T-helper 17 cell (primary cell): ENCODE measurements at places on chromosomes 16 and 17.

- H3K27ac ChIP-seq = no peak overlapping the region
- H3K4me3 ChIP-seq = no peak overlapping the region
These were observed 224.0 kb upstream of the TNRC6C start for GRCh38 chr17:77734371-77735080.

DNA sequence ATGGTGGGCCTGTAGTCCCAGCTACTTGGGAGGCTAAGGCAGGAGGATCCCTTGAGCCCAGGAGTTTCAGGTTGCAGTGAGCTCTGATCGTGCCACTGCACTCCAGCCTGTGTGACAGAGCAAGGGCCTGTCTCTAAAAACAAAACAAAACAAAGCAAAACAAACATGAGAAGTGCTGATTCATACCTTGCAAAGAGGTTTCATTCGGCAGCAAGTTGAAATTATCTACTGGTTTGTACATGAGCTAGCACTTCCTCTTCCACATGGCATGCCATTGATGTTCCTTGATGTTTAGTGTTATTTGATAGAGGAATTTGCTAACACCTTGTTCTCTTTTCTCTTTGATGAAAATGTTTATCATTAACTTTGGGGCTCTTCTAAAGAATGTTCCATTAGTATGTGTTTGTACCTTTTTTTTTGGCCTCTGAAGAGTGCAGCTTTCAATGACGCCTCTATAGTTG lies 50.6 kb downstream of the SPECC1 start:
- H3K4me3 ChIP-seq = no peak overlapping the region
- H3K27me3 ChIP-seq = peaks cover 27% of the 10 kb centered on the region
- no peak overlapping the region for H3K27ac ChIP-seq
- H3K4me1 ChIP-seq = peaks cover 9% of the 10 kb centered on the region
- no peak for DNase-seq

- peaks cover 30% of the 10 kb centered on the region for H3K4me1 ChIP-seq
- no peak overlapping the region for H3K27ac ChIP-seq
- H3K36me3 ChIP-seq = no peaks in the 10 kb centered on the region
- no peak overlapping the region for H3K4me3 ChIP-seq
- no peaks in the 10 kb centered on the region for H3K27me3 ChIP-seq
These were observed 17.3 kb downstream of the ATP6V0D1 start for GRCh38 chr16:67463691-67464090.

- no peak overlapping the region for H3K4me3 ChIP-seq
- H3K4me1 ChIP-seq = no peaks in the 10 kb centered on the region
- H3K27me3 ChIP-seq = no peaks in the 10 kb centered on the region
- H3K36me3 ChIP-seq = no peaks in the 10 kb centered on the region
These were observed 13.8 kb downstream of the CASKIN2 start for GRCh38 chr17:75501378-75502071.

DNA sequence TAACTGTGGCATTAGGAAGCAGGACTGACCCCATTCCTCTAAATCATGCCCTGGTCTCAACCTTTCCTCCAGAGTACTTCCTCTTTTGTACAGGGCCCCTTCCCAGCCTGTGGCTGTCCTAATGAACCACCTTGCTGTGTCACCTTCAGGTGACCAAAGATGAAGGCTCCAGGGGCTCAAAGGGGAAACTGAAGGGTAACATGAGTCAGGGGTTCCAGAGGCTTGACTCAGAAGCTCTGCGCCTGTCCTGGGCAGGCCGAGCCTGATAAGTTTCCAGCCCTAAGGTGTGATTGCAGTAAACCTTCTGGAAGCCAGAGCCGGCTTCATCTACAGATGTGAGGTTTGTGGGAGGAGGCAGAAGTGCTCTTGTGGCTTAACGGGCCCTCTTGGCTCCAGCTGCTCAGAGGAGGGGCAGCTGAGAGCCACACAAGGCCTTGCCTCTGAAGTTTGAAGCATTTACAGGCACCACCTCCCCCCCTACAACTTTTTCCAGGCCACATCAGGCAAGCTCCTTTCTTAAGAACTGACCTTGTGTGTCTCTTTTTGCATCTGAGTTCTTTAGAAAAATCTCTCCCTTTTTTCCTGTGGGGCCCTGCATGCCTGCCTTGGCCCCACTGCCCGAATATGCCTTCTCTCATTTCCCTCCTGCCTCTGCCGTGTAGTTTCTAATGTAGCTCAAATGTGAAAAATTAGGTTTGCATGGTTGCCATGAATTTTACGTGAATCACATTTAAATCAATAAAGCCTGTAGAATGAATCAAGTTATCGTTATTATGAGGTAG lies 149.9 kb downstream of the CLEC16A start:
- peak overlapping the region; percentile 96 for H3K27ac ChIP-seq
- H3K4me3 ChIP-seq = peak overlapping the region; percentile 77
- no peaks in the 10 kb centered on the region for H3K27me3 ChIP-seq
- peaks cover 26% of the 10 kb centered on the region for H3K4me1 ChIP-seq
- no peak for DNase-seq

- no peaks in the 10 kb centered on the region for H3K27me3 ChIP-seq
- peaks cover 29% of the 10 kb centered on the region for H3K4me1 ChIP-seq
These were observed 91.2 kb upstream of the TNRC6C start for GRCh38 chr17:77867308-77867781.

GRCh38 chr17:78210111-78210510 lies 3.9 kb upstream of the BIRC5 start:
- H3K27ac ChIP-seq = no peak overlapping the region
- no peaks in the 10 kb centered on the region for H3K27me3 ChIP-seq
- H3K4me1 ChIP-seq = peaks cover 10% of the 10 kb centered on the region
- peaks cover 3% of the 10 kb centered on the region for H3K36me3 ChIP-seq

- no peak overlapping the region for H3K27ac ChIP-seq
- no peaks in the 10 kb centered on the region for H3K27me3 ChIP-seq
- no peak overlapping the region for H3K4me3 ChIP-seq
- no peak for DNase-seq
- H3K36me3 ChIP-seq = peaks cover 12% of the 10 kb centered on the region
These were observed 47.1 kb downstream of the TEX2 start for GRCh38 chr17:64216000-64216337.

DNA sequence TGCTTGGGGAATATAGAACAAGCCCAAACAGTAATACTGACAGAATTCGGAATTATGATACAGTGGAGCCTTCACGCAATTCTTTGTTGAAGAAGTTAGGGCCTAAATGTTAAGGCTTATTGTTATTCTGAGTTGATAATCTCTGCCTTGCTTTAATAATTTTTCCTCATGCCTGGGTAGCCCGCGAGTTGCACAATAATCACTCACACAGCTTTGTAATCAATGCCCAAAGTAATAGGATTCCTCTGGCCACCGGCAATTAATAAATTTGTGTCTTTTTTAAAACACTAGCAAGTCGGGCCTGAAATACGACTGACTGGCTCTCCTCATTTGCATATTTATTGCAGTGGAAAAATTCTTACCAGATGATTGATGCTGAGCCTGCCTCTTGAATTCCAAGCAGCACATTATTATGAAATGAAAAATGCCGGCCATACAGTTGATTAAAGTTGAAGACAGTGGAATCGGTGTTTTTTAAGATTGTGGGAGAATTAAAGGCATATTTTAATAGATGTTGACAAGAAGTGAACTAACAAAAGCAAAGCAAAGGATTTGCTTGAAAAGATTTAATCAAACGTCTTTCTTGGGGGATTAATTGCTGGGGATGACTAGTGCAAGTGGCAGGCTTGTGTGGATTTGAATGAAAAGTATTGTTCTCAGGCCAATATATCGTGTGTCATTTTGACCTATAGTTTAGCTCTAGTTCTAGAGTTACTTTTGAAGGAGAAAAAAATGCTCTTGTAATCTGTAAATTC lies 30.2 kb downstream of the AATF start:
- H3K4me3 ChIP-seq = no peak overlapping the region
- H3K27ac ChIP-seq = peak overlapping the region; percentile 27
- H3K36me3 ChIP-seq = peaks cover 14% of the 10 kb centered on the region
- no peak for DNase-seq
- peaks cover 37% of the 10 kb centered on the region for H3K4me1 ChIP-seq

DNA sequence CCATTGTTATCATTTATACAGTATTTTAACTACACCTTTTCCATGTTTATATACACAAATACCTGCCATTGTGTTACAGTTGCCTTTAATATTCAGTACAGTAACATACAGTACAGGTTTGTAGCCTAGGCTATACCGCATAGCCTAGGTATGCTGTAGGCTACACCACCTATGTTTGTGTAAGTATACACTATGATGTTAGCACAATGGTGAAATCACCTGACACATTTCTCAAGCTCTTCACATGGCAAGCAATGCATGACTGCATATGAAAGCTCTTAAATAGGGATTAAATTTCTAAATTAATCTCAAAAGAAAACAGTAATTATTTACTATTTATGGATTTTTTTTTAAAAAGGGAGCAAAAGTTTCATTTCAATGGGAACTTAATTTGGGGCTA lies 12.0 kb downstream of the LRRC37B start:
- H3K27me3 ChIP-seq = no peaks in the 10 kb centered on the region
- DNase-seq = no peak
- peaks cover 25% of the 10 kb centered on the region for H3K4me1 ChIP-seq
- H3K27ac ChIP-seq = peak overlapping the region; percentile 11
- H3K36me3 ChIP-seq = peaks cover 7% of the 10 kb centered on the region

DNA sequence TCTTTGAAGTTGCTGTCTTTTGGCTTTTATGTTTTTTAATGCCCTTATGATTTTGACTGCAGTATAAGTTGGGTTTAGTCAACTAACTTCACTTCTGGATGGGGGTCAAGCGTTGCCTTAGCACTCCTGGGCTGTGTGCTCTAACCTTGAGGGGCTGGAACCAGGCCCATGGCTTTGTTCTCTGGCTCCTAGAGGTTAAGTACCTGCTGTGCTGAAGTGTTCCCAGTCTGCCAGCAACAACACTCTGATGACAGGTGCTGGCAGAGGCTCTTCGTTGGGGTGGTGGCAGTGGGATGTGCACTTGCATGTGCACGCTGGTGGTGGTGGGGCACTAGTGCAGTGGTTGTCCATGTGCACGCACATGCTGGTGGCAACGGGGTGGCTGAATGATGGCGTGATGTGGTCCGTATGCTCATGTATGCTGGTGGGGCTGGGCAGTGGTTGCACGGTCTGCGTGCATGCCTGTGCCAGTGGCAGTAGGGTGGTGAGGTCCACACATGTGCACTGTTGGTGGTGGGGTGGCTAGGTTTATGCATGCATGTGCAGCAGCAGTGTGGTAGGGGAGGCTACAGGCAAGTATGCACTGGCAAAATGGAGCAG lies 447.8 kb upstream of the GOT2 start:
- no peak for DNase-seq
- no peak overlapping the region for H3K27ac ChIP-seq
- H3K27me3 ChIP-seq = no peaks in the 10 kb centered on the region
- no peak overlapping the region for H3K4me3 ChIP-seq
- no peaks in the 10 kb centered on the region for H3K4me1 ChIP-seq

DNA sequence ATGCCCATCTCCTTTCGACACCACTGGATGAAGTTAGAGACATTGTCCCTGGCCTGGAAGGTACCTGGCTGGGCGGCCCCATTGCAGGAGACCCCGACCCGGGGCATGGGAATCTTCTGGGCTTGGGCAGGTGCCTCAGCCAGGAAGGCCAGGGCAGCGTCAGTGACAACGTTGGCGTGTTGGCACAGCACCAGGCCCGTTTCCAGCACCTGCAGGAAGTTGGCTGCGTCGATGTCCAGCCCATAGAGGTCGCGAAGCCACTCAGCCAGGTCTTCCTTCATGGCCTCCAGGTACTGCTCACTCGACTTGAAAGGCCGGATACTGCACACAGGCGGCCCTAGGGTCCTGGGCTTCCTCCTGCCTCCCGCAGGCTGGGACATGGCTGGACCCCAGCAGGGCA lies 568 bp downstream of the GAS2L2 start:
- no peak overlapping the region for H3K27ac ChIP-seq
- H3K4me3 ChIP-seq = no peak overlapping the region
- peaks cover 48% of the 10 kb centered on the region for H3K27me3 ChIP-seq

DNA sequence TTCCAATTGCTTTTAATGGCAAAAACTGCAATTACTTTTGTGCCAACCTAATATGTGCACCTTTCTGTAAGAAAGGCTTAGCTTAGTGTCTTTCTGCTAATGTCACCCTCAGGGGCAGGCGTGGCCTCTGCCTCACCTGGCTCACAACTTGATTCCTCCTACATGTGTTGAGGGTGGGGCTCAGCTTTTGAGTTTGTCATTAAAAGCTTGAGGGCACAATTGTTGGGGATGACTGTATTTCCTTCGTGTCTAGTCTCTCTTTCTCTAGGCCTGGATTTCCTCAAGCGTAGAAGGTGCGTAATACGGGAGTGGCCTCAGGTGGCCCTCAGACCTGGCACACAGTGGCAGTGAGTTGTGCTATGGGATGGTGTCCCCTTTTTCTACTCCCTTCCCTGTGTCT lies 94.4 kb downstream of the CLEC16A start:
- DNase-seq = no peak
- H3K27ac ChIP-seq = no peak overlapping the region
- no peaks in the 10 kb centered on the region for H3K27me3 ChIP-seq
- peaks cover 8% of the 10 kb centered on the region for H3K4me1 ChIP-seq

DNA sequence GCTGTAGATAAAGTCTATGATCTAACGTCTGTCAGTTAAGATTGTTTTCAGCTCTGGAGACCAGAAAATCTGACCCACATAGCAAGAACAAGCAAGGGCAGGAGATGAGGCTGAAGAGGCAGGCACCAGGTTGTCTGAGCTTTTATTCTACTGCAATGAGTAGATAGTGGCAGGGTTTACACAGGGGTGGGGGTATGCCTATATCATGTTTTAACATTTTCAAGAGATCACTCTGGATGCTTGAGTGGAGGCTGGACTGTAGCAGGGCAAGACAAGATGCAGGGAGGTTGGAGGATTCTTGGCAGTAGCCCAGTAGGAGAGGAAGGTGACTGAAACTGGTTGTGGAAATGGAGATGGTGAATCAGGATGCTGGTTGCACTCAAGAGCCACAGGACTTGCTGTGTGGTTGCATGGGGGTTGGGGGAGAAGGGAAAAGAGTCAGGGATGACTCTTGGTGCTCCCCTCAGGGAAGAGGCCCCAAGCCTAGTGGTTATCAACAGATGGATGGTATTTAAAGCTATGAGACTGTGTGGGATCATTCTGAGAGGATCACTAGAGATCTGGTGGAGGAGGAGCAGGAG lies 143.1 kb upstream of the KCNJ18 start:
- H3K36me3 ChIP-seq = peaks cover 6% of the 10 kb centered on the region
- peaks cover 11% of the 10 kb centered on the region for H3K27me3 ChIP-seq
- no peak for DNase-seq
- H3K4me1 ChIP-seq = peaks cover 24% of the 10 kb centered on the region
- peak overlapping the region; percentile 74 for H3K27ac ChIP-seq

DNA sequence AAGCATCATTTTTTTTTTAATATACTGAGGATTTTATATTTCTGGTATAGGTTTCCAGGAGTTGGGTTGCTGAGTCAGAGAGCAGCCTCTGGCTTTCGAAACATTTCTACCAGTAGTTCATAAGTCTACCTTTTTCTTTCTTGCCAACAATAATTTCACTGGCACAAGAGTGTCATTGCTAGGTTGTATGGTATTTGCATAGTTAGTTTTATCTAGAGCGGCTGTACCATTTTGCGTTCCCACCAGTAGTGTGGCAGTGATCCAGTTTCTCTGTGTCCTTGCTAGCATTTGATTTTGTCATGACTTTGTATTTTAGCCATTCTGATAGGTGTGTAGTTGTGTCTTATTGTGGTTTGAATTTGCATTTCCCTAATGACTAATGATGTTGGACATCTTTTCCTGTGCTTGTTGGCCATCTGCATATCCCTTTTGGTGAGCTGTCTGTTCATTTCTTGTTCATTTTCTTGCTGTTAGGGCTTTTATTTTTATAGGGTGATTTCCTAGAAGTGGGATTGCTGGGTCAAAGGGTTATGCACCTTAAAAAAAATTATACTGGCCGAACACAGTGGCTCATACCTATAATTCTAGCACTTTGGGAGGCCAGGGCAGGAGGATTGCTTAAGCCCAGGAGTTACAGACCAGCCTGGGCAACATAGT lies 39.9 kb downstream of the SNX29 start:
- H3K4me3 ChIP-seq = no peak overlapping the region
- no peaks in the 10 kb centered on the region for H3K27me3 ChIP-seq
- no peaks in the 10 kb centered on the region for H3K36me3 ChIP-seq
- peaks cover 2% of the 10 kb centered on the region for H3K4me1 ChIP-seq
- peak overlapping the region; percentile 24 for H3K27ac ChIP-seq
